ENCODE measurements at places on chromosomes 6 and 20.

- DNase-seq, result no peak
These were observed 303.9 kb downstream of the CDKAL1 start for GRCh38 chr6:20838113-20838512.

- no peak for DNase-seq
These were observed 7.1 kb upstream of the GFRAL start for GRCh38 chr6:55319961-55320695.

DNA sequence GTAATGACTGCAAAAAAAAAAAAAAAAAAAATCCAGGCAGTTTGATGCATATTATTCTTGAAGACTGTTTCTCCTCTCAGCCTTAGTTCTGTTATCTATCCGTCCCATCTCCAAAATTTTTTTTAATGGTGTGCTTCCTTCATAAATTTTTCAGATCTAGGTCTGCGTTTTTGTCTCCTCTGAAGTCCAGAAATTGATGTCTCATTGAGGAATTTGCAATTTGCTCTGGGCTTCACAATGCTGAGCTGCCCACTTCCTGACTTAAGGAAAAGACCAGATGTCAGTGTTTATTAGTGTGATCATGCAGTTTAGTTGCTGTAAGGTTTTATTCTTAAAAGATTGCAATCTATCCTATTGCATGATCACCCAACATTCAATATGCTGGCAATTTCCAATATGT lies 297.6 kb downstream of the ZNF217 start:
- no peak for DNase-seq

GRCh38 chr20:15047042-15047441 lies 709.6 kb upstream of the FLRT3 start:
- no peak for DNase-seq

- DNase-seq, result peak; percentile 43
These were observed 31.9 kb upstream of the ANKEF1 start for GRCh38 chr20:10002866-10003265.

- DNase-seq, result peak; percentile 14
These were observed 18.3 kb downstream of the BPIFB1 start for GRCh38 chr20:33301192-33301930.

DNA sequence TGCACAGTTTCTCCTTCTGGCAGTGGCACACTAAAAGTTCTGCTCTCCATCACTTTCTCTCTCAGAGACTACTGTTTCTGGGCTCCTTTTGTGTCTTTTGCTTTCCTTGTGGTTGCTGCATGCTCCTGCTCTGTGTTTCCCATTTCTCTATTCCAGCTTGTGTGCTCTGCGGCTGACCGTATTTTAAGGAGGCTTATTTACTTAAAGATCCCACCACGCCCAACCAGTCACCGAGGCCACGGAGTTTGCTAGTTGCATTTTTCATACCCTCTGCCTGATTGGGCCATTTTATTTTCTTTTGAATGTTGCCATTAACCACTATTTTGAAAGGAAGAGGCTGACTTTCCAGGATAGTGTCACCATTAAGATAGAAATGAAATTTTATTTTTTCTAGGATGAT lies 626.4 kb upstream of the MMS22L start:
- no peak for DNase-seq

DNA sequence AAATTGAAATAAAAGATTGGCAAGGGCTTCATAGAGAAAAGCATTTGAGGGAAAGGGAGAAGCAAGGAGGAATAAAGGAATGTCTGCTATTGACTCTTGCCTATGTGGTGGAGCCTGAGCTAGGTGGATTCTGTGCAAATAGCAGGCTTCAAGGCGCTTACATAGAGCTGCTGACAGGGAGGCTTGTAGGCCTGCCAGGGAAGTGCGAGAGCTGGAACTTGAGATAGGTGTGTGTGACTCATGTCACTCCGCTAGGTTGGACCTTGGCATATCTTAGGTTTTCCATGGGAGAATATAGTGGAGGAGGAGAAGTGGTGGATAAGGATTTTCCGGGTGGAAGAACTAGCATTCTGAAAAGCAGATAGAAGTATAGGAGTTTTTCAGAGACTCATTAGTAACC lies 14.0 kb downstream of the SNRNP48 start:
- DNase-seq, result no peak

DNA sequence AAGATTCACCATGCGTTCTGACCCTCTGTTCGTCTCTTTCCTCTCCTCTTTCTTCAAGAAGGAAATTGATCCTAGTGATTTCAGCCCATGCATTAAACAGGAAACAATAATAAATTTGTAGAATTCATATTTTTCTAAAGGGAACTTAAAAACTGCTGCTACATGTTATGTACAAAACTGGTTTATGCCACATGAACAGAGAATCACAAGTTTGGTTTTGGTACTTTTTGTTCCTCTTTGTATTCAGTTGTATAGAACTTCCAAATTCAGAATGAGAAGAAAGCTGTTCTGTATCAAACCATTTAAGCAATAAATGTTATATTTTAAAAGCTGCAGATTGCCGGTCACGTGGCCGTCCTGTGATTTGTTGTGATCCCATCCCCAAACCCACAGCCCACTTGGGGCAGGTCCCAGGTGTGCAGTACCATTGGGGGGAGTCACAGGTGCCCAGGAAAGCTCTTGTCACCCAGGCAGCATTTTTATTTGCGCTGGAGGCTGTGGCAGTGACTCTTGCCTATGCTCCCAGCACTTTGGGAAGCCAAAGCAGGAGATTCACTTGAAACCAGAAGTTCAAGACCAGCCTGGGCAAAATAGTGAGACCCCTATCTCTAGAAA lies 61.2 kb downstream of the SSR1 start:
- no peak for DNase-seq

GRCh38 chr6:86963352-86963751 lies 26.0 kb downstream of the HTR1E start:
- no peak for DNase-seq

DNA sequence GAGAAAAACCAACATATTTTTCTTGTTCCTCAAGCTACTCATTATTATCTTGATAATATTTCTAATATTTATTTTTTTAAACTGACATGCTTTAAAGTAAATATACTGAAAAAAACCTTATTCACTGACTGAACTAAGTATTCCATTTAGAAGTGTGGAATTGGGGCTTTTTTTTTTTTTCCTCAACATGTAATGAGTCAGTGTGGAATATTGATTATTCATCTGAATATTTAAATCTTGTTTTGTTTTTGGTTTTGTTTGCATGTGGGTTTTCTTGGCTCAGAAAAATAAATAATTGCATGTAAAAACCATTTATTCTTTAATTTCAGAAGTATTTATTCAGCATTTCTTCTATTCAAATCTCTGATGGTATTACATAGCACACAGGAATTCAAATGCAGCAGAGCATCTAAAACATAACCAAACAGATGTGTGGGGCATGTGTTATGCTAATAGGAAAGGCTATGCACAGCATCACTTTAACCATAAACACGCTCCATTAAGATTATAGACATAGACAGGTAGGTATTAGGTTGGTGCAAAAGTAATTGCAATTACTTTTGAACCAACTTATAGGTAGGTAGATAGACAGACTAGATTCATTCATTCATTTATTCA lies 166.5 kb downstream of the PLCB1 start:
- no peak for DNase-seq

GRCh38 chr20:59421920-59422637 lies 121.7 kb downstream of the EDN3 start:
- no peak for DNase-seq

DNA sequence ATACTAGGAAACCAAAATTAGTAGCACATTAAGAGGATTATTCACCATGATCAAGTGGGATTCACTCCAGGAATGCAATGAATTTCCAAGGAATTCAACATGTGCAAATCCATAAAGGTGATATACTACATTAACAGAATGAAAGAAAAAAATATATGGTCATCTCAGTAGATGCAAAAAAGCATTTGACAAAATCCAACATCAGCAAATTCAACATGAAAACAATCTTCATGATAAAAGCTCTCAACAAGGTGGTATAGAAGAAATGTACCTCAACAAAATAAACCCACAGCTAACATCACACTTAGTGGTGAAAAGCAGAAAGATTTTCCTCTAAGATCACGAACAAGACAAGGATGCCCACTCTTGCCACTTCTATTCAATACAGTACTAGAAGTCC lies 74.4 kb upstream of the PDE10A start:
- no peak for DNase-seq

DNA sequence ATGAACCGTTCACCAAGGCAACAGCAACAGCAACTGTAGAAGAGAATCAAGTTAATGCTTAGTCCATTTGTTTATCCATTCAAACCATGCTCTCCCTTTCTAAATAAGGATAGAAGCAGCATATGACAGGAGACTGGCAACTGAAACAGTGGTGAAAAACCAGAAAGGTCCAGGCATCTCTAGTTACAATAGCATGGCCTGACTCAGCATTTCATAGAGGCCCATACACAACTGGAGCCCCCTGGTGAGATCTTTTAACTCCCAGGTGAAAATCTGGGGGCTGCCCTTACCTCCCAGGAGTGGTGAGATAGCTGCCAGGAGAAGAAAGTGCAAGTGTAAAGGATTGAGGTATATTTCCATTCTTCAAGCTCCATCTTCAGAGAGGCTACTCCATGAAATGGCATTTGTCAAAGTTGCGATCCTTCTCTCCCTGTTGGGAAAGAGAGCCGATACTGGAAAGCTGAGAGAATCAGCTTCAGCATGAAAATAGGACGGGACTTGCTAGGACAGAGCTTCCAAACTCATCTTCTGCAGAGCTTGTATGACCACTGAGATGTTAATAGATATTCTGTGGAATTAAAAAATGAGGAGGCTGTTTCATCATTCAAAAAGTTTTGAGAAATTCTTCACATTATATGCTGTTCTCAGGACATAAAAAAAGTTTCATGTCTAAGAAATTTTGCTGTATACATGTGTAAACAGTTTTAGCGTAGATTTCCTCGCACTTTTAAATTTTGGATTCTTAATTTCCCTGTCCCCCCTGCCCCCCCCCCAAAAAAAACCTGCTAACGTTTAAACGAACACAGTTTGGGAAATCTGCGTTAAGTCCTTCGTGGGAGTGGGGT lies 10.9 kb upstream of the SLC2A12 start:
- DNase-seq, result peak; percentile 77

DNA sequence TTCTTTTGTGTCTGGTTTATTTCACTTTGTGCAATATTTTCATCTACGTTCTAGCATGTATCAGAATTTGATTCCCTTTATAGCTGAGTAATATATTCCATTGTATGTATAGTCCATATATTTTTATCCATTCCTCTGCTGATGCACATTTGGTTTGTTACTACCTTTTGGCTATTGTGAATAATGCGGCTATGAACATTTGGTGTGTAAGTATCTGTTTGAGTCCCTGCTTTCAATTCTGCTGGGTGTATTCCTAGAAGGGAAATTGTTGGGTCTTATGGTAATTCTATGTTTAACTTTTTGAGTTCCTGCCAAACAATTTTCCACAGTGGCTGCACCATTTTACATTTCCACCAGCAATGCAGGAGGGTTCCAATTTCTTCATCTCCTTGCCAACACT lies 52.4 kb downstream of the DNAH8 start:
- DNase-seq, result no peak

DNA sequence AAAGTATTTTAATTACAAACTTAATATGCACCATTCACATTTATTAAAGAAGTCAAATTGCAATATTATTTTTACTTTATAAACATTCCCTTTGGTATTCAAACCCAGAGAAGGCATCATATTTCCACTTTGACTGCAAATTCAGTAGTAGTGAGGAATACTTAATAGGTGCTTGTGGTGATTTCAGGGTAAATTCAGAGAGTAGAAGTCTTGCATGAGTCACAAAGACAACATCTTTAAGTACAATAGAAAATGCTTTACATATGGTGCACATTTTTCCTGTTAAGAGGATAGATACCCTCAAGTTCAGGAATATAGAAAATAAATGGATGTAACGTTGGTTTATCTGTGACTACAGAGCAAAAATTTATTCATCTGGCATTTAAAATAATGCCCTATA lies 390.2 kb downstream of the TENT5A start:
- DNase-seq, result no peak

DNA sequence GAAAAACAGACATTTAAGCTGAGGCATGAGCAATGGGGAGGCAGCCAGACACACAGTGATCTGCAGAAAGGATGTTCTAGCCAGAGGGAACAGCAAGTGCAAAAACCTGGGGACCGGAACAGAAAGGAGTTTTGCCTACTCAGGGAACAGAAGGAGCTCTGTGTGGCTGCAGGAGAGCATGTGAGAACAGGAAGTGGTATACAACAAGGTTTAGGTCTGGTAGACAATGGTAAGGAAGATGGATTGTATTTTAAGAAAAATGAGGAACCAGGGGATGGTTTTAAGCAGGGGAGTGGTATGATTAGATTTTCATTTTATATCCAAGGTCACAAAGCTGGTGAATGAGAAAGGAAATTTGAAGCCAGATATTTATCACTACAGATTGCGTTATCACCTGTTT lies 157.5 kb downstream of the UNC5CL start:
- peak; percentile 14 for DNase-seq

- no peak for DNase-seq
These were observed 45.5 kb upstream of the THEMIS start for GRCh38 chr6:127946388-127946787.

DNA sequence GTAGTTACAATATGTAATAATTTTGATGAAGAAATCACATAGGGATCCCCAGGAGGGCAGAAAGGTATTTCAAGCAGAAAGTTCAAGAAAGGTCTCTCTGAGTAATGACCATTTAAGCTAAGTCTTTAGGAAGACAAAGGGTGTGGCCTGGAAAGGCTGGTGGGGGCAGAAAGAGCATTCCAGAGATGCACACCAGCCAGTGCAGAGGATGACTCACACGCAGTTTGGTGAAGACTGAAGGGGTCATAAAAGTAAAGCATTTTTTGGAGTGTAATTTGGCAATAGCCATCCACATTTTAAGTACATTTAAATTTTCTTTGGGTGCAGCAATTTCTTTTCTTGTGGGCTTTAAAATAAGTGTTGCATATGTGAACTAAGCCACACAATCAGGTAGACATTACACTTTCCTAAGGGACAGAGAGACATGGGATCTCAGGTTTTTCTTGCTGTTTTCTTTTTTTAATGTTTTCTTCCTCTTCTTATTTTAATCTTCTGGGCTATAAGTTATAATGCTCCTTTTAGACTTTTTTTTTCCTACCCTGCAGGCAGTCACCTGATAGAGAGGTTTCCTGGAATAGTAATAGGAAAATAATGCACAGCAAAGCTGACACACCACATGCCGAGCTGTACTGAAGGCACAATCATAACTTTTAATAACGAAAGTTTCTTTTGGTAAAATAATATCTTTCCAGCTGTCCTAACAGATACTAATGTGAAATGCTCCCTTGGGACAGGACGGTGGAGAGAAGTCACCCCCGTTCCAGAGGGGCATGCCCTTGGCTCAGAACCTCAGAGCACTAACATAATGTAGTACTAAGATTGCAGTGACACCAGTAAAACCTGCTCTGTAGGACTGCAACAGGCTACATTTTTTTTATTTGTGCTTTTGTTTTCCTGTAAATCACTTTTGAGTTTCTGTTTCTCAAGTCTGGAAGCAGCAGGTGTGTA lies 49.6 kb upstream of the PTPRK start:
- peak; percentile 51 for DNase-seq

GRCh38 chr6:123997223-123997622 lies 193.6 kb downstream of the NKAIN2 start:
- DNase-seq, result peak; percentile 99

- no peak for DNase-seq
These were observed 34.4 kb upstream of the ZNF184 start for GRCh38 chr6:27507041-27507956.

GRCh38 chr20:25246182-25246999 lies 1.5 kb upstream of the PYGB start:
- peak; percentile 26 for DNase-seq
